ENCODE measurements at places on chromosomes 5 and 9. TPM values are rescaled to one million over a fixed set of nuclear protein-coding genes. Genes with fewer than 3 reads are reported as not detected.
A peak's percentile ranks its signal among the peaks of the same experiment; 100 is the strongest.

DNA sequence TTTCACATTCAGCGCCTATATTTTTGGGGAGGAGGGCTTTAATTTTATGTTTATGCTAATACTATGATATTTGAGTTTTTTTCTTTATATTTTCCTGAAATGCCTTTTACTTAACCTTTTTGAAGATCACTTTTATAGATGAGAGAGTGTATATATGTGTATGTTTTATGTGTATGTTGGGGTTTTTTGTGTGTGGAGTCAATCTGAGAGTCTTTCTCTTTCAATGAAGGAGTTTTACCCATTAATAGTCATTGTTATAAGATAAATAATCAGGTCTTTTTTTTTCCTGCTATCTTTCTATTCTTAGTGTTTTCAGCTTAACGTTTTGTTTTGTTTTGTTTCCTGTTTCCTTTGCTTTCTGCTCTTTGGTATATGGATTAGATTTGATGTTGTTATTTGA, 112.2 kb downstream of the TEX10 start:
- no peak for DNase-seq

GRCh38 chr5:123914333-123914732, 402.4 kb downstream of the CSNK1G3 start:
- no peak for DNase-seq

- DNase-seq, result no peak
Observed at GRCh38 chr5:131169810-131170539, 769 bp upstream of the LYRM7 start.

DNA sequence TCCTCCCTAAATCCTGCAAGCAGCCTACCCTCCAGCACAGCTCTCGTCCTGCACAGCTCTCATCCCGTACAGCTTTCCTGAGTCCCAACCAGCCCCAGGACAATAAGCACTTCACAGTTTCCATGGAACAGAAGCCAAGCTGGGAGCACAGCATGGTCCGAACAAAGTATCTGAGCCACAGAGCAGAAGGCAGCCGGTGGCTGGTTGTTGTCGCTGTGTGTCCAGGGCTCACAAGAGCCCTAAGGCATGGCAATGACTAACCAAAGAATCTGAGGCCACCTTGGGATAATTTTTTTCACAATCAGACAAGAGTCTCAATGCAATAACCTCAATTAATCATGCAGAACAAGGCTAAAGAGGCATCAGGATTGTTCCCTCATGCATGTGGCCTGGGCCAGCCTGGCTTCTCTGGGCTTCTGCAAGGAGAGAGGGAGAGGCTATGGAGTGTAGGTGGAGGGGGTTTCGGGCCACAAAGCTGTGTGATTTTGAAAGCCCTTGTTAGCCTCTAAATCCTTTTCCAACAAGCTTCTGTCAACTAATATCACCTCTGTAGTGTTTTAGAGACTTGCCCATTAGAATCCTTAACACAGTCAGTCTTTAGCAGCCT, 323.4 kb downstream of the PIK3R1 start:
- DNase-seq, result no peak

GRCh38 chr5:5979761-5980537, 398.4 kb downstream of the MED10 start:
- no peak for DNase-seq

The PCA3 gene
- total RNA-seq, result not detected

The TMC1 gene
- 2.5 TPM for total RNA-seq

DNA sequence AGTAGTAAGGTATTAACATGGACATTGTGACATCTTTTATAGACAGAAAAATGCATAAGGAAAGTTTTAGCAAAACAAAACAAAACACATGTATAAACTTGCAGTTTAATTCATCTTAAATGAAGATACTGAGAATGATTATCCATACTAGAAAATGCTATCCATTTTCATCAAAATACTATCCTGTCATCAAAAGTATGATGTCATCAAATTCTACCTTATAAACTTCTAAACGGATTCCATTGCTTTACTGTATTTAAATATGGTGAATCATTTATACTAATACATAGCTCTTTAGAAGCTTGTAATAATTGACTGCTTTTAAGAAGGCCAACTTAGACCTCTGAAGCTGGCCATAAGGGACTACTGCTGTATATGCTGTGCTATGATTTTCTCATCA, 221.0 kb downstream of the EDIL3 start:
- no peak for DNase-seq

DNA sequence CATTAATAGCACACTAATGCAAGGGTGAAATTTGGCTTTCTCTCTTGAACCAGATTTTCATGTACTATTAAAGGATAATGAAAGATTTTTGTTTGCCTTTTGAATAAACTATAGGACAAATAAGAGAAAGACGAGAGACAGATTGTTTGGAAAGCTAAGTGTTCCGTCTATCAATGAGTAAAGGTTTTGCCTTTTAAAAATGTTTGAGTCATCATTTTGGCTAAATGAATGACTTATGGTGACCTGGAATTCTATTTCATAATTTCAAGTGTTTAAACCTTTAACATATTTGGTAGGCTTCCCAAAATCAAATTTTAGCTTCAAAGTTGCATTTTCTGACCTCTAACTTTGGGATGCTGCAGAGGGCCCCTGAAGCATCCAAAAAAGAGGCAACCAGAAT, 145.2 kb downstream of the SLC25A46 start:
- DNase-seq, result no peak

- no peak for DNase-seq
Observed at GRCh38 chr5:107572715-107573368, 97.9 kb downstream of the EFNA5 start.

- no peak for DNase-seq
Observed at GRCh38 chr5:106699796-106700195, 970.9 kb downstream of the EFNA5 start.

DNA sequence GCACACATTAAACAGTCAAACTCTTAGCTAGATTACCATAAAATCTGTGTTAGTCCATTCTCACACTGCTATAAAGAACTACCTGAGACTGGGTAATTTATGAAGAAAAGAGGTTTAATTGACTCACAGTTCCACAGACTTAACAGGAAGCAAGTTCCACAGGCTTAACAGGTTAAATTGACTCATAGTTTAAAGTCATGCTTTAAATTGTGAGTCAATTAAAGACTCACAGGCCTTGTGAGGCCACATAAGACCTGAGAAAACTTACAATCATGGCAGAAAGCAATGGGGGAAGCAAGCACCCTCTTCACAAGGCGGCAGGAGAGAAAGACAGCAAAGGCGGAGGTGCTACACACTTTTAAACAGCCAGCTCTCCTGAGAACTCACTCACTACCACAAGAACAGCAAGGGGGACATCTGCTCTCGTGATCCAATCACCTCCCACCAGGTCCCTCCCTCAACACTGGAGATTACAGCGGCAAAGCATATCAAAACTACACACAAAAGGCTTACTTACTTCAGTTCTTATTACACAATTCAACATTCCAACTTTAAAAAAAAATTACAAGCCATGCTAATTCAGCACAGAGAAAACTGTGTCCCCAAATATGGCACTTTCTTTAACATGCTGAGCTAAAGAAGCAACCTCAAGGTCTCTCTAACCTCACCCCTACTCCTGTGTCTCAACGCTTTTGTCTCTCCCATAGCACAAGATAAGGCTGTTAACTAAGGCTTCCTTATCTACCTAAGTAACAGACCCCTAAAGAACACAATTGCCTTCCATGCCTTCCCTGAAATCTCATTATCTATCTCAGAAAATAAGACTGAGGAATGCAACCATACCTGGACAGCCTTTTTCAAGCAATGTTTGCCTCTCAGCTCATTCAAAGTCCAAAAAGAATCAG, 805.1 kb downstream of the NR2F1-AS1 start:
- no peak for DNase-seq

The SLC6A18 gene
- not detected for total RNA-seq

- no peak for DNase-seq
Observed at GRCh38 chr5:135161221-135161620, 127.2 kb upstream of the PITX1 start.

- peak; percentile 76 for DNase-seq
Observed at GRCh38 chr9:118643118-118643517, 726.1 kb downstream of the BRINP1 start.

GRCh38 chr9:79570448-79571308, 1.1 kb upstream of the TLE4 start:
- peak; percentile 61 for DNase-seq

The SLC25A48 gene
- total RNA-seq, result 0.66 TPM

- peak; percentile 80 for DNase-seq
Observed at GRCh38 chr9:35882263-35882848, 12.2 kb upstream of the OR13J1 start.

The PCDHB2 gene
- 26.3 TPM for total RNA-seq

DNA sequence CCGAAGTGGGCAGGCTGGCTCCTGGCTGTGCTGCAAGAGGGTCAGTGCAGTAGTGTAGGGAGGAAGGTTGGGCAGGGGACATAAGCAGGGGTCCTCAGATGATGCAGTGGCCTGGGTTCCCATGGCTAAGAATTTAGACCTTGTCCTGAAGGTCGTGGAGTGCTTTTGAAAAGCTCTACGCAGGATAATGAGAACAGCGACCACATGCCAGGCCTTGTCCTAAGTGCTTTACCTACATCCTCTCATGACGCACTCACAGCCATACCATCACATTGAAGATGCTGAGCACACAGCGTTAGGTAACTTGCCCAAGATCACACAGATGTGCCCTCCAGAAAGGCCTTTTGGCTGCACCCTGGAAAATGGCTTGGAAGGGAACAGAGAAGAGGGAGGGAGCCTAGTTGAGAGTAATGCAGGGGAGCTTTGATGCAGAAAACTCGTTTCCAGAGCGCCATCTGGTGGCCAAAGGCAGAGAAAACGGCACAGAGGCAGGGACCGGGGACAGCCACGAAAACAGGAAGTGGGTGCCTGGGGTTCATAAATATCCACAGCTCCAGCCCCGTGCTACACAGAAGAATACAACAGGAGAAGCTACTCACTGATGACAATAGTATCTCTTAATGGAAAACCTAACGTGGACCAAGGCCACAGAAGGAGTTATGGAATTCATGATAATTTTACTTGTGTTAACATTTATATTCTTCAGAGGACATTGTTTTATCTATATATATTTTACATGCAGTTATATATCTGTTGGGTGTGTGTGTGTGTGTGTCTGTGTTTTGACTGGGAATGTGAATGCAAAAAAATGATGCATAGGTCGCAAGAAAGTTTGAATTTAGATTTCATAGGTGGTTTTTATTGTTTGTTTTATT, 2.7 kb upstream of the PCDH12 start:
- DNase-seq, result peak; percentile 85

The F2RL2 gene
- not detected for total RNA-seq

DNA sequence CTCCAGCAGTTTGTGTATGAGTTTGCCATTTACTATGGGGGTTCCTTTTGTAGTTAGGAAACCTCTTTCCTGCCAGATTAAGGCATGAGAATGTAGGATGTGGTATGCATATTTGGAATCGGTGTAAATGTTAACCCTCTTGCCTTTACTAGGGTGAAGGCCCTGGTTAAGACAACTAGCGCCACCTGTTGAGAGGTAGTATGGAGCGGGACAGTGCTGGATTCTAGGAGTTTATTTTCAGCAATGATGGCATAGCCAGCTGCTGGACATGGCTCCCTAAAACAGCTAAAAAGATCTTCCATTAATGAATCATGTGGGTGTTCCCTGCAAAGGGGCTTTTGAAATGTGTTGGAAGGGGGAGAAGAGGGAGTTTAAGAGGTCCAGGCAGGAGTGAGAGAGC, 30.7 kb upstream of the GPX3 start:
- DNase-seq, result peak; percentile 49

DNA sequence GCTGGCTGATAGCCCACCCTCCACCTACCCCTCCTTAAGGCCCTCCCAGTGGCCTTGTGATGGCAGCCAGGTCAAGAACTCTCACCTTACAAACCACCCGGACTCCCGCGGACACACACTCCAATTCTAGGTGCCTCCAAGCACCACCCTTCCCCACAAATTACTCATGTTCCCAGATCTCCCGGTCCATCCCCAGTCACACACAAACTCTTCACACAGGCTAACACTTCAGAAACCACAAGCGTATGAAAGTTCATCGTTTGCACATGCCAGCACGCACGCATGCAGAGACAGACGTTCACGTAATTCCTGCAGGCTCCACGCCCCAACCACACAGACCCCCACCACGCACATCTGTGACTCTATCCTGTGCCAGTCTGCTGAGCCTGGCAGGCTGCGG, 18.0 kb downstream of the NR5A1 start:
- no peak for DNase-seq

- DNase-seq, result no peak
Observed at GRCh38 chr5:169979871-169980270, 424 bp downstream of the INSYN2B start.

DNA sequence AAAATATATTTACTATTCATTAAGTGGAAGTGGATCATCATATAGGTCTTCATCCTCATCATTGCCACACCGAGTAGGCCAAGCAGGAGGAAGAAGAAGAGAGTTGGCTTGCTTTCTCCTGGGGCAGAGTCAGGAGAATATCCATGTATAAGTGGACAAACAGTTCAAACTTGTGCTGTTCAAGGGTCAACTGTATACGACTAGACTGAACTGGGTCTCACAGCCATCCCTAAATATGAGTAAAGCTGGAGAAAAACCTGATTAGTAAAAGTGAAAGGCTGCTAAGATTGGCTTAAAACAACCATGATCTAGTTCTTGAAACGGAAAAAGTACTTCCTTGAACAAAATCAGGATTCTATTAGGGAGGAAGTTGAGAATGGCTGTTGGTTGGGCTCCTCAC, 276.7 kb upstream of the ADRA1B start:
- no peak for DNase-seq

GRCh38 chr5:153755913-153756500, 265.5 kb downstream of the GRIA1 start:
- no peak for DNase-seq

DNA sequence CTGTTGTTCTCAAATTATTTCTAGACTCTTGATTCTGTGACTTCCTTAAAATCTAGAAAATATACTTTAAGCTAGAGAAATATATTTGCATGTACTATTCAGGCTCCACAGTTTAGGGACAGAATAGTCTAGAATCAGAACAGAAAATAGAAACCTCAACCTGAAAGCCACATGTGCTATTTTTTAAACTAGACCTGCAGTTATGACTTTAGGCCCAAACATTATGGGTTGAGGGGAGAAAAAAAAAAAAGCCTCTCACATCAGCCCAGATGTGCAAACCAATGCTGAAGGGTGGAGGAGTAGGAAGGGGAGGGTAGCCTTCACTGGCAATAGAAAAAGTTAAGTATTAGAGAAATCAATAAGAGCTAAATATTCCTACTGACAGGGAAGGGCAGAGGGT, 35.7 kb downstream of the ELL2 start:
- no peak for DNase-seq

- DNase-seq, result no peak
Observed at GRCh38 chr5:66344544-66344943, 200.4 kb downstream of the SREK1 start.

All from H9 (cell line).